ENCODE measurements at places on chromosomes 2 and 18.

DNA sequence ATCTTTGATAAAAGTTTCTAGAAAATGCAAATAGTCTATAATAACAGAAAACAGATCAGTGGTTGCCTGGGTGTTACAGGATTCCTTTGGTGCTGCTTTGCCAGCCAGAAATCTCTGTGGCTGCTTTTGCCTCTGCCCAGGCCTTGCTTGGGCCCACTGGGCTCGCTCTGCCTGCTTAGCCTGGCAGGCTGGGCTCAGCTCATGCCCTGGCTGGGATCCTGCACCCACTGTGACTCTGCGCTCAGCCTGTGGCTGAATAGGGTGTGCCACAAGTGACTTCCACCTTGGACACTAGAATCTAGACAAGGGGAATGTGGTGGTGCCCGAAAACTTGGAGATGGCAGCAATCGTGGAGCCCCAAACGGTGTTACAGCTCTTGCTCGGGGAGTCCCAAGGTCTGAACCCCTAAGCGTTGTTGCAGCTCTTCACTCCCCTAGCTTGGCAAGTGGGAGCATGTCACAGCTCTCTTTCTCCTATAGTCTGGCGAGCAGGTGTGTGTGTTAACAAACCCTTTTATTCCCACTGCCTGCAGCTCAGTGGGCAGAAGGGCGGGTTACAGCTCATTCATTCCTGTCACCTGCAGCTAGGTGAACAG lies 50.9 kb downstream of the FBXO48 start:
- DNase-seq, result no peak

- no peak for DNase-seq
Measured at GRCh38 chr2:96763511-96764252, 3.0 kb downstream of the CNNM4 start.

- no peak for DNase-seq
Measured at GRCh38 chr2:177649568-177650518, 257.3 kb downstream of the AGPS start.

GRCh38 chr2:42722320-42723190 lies 41.4 kb downstream of the OXER1 start:
- peak; percentile 51 for DNase-seq

DNA sequence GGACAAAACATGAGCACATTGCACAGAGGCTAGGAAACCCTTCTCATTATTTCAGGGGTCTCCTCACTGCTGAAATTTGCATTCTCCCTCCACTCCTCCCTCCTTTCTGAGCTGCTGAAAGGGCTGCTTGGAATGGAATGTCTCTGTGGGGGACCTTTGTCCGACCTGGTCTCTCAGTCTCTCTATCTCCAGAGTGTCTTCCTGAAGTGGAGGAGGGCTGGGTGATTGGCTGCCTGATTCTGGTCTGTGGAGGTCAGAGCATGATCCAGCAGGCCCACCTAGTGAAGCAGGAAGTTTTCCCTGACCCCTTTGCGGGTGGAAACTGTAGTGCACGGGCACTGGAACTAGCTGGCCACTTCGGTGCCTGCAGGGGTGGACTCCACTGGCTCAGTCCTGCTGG lies 560.5 kb upstream of the HS6ST1 start:
- DNase-seq, result no peak

- DNase-seq, result no peak
Measured at GRCh38 chr18:69843015-69843414, 104.7 kb downstream of the CD226 start.

- no peak for DNase-seq
Measured at GRCh38 chr18:1015777-1016176, 111.1 kb downstream of the ADCYAP1 start.

DNA sequence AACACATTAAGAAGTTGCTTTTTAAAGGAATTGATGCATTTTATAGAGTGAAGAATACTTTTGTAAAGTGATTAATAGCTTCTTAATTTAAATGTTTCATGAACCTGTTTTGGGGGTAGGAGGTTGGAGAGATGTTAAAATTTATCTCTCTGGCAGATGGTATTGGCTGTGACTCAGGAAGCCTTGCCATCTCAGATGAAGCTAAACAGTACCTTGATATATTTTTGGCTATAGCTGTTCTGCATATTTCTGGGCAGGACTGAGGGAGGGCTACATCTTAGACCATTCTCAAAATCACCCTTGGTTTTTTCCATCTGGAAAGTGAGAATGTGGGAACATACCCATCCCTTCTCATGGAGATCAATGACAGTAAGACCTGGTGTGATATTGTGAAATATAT lies 13.4 kb downstream of the CAPN14 start:
- no peak for DNase-seq

DNA sequence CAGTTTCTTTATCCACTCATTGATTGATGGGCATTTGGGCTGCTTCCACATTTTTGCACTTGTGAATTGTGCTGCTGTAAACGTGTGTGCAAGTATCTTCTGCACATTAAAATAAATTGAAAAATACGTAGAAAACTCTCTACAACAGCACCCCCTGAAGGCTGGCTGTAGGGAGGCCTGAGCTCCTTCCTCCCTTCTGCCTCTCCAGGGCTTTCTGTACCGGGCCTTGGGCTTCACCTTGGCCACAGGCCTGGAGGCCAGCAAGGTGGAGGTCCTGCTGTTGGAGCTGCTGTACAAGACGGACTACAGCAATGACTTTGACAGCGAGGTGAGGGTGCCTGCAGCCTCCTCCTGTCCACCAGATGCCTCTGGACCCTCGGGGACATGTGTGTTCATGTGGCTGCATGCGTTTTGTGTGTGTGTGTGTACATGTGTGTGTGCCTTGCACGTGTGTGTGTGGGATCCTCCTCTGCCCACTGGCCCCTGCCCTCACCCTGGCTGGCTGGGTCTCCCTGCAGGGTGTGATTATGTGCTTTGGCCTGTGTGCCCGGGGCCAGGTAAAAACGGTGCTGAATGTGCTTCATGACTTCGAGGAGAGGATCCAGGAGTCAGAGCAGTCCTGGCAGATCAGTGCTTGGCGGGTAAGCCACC lies 29.2 kb downstream of the MROH2A start:
- no peak for DNase-seq

DNA sequence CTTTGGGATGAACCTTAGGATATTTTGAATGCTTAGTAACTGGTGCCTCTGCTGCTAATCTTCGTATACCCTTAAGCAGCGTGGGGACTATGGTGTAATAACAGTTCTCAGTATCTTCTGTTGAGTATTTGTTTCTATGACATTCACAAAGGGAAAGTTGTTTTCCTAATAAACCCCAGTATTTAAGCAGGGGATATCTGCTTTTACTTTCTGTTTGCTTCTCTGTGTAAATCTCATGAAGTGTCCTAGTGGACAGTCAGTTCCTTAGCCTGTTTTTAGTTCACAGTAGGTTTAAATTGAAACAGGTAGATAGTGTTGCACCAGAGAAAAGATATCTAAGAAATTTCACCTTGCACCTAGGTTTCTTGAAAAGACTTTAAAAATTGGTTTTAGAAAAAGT lies 14.9 kb downstream of the KIAA1328 start:
- no peak for DNase-seq

GRCh38 chr2:10002109-10002508 lies 41.2 kb upstream of the KLF11 start:
- no peak for DNase-seq

- no peak for DNase-seq
Measured at GRCh38 chr2:7880566-7880965, 801.3 kb upstream of the ID2 start.

GRCh38 chr18:44507729-44508325 lies 172.9 kb upstream of the SETBP1 start:
- DNase-seq, result no peak

DNA sequence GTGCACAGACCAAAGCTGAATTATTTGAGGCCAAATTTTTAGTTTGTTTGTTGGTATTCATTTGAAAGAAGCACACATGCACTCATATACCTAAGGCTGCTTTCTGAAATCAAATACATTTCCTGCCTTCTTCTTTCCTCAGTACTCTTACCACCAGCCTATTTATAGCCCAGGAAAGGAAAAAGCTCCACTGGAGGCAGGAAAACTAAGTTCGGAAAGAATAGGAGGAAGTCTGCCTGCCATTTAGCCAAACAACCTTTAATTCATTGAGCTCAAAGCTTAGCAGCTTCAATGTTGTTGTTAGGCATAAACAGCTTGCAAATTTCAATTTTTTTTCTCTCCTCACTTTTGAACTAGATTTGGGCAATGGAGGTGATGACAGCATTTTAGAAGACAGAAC lies 40.4 kb upstream of the RASGRP3 start:
- no peak for DNase-seq

- DNase-seq, result no peak
Measured at GRCh38 chr2:36300697-36301096, 54.9 kb upstream of the CRIM1 start.

GRCh38 chr2:45889053-45889452 lies 237.6 kb downstream of the PRKCE start:
- peak; percentile 46 for DNase-seq

GRCh38 chr18:2337552-2338141 lies 233.7 kb downstream of the METTL4 start:
- peak; percentile 25 for DNase-seq

DNA sequence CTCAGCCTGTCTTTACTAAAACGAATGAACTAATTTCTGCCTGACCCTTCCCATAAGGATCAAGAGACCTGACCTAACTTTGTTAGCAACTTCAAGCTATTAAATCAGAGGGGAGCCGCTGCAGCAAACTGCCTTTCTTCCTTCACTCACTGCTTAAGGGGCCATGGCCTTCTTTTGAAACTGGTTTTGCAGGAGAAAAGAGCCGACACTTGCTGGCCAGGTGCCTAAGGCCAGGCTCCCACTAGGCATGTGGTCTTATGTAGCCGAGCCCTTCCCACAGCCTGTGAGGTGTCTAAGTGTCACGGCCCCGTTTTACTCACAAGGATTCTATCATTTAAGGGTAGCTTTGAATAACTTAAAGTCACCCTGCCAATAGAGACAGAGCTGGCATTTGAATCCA lies 130.8 kb downstream of the ZNF236 start:
- no peak for DNase-seq

GRCh38 chr2:122530814-122531213 lies 775.4 kb downstream of the TSN start:
- DNase-seq, result no peak

- no peak for DNase-seq
Measured at GRCh38 chr2:144004742-144005141, 515.2 kb downstream of the ZEB2 start.

DNA sequence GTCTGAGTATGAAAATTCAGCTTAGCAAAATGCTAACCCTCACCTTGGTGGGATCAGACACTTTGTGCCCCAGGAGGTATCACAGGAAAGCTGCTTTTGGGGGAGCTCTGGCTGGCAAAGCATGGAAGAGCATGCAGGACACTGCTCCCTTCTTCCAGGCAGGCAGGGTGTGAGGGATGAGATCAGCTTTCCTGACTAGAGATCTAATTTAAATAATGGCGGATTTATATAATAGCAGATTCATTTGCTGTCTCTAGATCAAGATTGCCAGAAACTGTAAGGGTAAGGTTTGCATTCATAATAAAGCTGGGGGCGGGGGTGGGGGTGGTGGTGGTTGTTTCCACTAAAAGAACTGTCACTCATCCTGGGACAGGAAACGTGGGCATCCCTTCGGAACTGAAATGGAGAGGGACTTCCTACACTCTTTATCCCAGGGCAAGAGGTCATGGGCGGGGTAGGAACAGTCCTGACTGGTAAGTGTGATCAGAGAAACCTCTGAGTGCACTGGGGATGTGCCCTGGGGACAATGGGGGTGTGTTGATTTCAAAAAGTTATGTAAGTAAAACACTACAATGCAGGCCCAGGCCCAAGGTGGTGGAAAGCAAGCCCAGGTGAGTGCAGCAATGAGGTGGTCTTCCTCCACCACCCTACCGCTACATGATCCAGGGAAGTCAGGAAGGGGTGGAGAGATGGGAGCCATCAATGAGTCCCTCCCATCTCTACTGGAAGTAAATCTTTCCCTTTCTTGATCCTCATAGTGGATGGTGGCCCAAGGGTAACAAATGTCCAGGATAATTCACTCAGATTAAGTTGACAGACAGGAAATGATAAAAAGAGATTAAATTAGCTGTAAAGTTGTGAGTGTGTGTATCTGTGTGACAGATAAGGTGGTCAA lies 171.4 kb upstream of the SERPINE2 start:
- DNase-seq, result no peak

GRCh38 chr2:39234754-39235153 lies 9.0 kb downstream of the CDKL4 start:
- DNase-seq, result no peak

GRCh38 chr2:240339411-240340360 lies 95.8 kb upstream of the GPC1 start:
- DNase-seq, result no peak
